ENCODE measurements at places on chromosomes 12 and 14.

GRCh38 chr14:88630565-88630964 is 67.7 kb downstream of the ZC3H14 start:
- no peak for DNase-seq

- no peak for DNase-seq
These were observed 122.4 kb downstream of the MIPOL1 start for GRCh38 chr14:37320106-37320505.

DNA sequence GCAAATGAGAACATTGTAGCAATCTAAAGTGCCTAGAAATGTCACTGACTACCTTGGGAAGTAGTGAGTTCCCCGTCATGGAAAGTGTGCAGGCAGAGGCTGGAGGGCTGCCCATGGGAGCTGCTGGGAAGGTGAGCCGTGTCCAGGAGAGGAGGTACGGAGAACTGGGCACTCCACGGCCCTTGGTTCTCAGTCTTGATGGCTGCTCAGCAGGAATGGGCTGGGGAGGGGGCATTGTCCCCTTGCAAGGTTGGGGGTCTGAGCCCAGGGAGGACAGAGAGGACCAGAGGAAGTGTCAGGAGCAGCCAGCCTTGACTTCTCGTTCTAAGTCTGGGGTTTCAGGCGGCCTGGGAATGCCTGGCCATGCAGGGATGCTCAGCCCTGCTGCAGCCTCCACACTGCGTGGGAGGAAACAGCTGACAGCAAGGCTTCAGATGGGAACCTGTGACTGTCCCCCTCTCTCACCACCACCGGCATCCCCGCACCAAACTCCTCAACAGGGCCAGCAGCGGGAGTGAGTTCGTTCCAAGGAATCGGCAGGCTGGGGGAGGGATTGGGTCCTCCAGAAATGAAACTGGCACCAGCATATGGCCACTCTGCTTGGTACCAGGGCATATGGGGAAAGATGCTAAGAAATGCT is 140.2 kb downstream of the BCL11B start:
- DNase-seq: no peak

GRCh38 chr14:22391908-22392565 is 197.0 kb downstream of the DAD1 start:
- DNase-seq: peak; percentile 93

DNA sequence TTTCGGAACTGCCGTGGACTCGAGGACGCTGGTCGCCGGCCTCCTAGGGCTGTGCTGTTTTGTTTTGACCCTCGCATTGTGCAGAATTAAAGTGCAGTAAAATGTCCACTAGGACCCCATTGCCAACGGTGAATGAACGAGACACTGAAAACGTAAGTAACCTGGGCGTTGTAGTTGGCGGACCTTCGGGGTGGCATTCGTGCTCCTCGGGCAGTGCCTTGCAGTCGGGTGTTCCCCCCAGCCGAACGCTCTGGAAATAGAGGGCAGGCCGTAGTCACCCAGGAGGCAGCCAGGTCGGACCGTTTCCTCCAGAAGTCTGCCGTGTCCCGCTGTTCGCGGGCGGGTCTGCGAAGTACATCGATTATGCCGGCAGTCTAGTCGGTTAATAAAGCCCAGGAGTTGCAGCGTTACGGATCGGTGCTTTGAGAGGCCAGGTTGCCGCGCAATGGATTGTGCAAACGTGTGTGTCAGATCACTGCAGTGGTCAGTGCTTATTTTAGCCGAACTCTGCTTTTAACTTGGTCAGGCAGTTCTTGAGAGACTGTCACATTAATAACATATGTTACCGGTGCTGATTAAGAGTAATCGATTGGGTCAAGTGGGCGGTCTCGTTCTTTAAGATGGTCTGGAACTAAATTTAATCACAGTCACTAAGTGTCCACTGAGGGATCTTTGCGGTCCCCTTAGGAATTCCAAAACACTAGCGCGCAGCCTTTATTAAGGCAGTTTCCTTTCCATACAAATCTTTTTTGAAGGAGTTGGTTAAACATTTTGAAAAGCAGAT is 906 bp downstream of the MARK3 start:
- DNase-seq: peak; percentile 22

- peak; percentile 63 for DNase-seq
These were observed 1079.4 kb downstream of the TMEM121 start for GRCh38 chr14:106605548-106606448.

DNA sequence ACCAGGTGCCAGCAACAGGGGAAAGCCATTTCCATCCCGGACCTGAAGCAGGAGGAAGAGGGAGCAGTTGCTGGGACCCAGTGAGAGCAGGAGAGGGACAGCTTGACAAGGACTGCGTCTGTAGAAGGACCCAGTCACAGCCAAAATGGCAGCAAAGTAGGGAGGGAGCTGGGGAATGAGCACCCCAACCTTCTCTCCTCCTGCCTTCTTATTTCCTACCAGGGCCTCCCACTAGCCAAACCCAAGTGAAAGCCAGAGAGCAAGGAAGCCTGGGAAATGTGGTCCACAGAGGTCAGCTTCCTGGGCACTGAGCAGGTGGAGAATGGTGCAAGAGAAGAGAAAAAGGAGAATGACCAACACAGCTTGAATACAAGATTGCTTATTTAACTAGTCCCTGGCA is 108.5 kb upstream of the MYL2 start:
- no peak for DNase-seq

GRCh38 chr14:84095681-84096080 is 1434.3 kb upstream of the FLRT2 start:
- no peak for DNase-seq

DNA sequence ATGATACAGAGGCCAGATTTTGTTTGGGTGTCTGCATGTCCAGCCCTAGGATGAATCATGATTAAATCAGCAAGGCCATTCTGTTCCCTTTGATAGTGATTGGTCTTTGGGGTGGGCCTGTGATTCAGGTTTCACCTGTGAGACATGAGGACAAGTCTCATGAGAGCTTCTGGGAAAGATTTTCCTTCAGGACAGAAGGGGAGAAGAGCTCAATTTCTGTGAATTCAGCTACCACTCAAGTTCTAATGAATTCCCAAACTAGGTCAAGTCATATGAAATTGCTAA is 73.4 kb downstream of the ZNF664 start:
- DNase-seq: no peak

DNA sequence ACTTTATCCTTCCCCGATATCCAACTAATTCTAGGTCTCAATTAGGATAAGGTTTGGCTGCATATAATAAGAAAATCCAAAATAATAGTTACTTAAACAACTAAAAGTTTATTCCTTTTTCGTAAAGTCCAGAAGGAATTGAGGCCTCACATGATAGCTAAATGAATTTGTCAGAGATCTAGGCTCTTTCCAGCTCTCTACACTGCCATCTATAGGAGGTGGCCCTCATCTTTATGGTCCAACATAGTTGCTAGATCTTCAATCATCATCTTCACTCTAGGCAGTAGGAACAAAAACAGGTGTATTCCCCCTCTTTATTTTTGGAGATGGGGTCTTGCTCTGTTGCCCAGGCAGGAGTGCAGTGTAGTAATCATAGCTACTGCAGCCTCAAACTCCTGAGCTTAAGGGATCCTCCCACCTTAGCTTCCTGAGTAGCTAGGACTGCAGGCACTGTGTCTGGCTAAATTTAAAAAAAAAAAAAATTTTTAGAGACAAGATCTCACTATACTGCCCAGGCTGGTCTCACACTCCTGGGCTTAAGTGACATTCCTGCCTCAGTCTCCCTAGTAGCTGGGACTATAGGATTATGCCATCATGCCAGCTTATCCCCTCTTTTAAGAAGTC is 46.5 kb upstream of the SAV1 start:
- peak; percentile 54 for DNase-seq

Measured in A673 (cell line).